Activated CD8-positive, alpha-beta T cell treated with anti-CD3 and anti-CD28 coated beads, Interleukin-2, amount 10 ng/mL, durations not matched to agents 7 days and 5 days (primary cell): ENCODE measurements at places on chromosomes 13 and 19. TPM values are rescaled to one million over a fixed set of nuclear protein-coding genes. Genes with fewer than 3 reads are reported as not detected.

GRCh38 chr13:110242615-110243014 is 64.3 kb downstream of the COL4A1 start:
- DNase-seq, result no peak
- no peak overlapping the region for H3K4me3 ChIP-seq

Gene SLC17A7
- 0.16 TPM for total RNA-seq

GRCh38 chr19:46471811-46472543 is 614 bp upstream of the PNMA8A start:
- peaks cover 40% of the 10 kb centered on the region for H3K27me3 ChIP-seq
- H3K4me3 ChIP-seq, result no peak overlapping the region
- no peak for DNase-seq
- no peaks in the 10 kb centered on the region for H3K4me1 ChIP-seq
- H3K27ac ChIP-seq, result no peak overlapping the region
- H3K36me3 ChIP-seq, result no peaks in the 10 kb centered on the region

GRCh38 chr13:38693168-38693567 is 6.3 kb downstream of the FREM2 start:
- H3K27me3 ChIP-seq, result peaks cover 2% of the 10 kb centered on the region
- no peak overlapping the region for H3K27ac ChIP-seq
- no peak overlapping the region for H3K4me3 ChIP-seq

Gene DENND1C
- 97.5 TPM for total RNA-seq

DNA sequence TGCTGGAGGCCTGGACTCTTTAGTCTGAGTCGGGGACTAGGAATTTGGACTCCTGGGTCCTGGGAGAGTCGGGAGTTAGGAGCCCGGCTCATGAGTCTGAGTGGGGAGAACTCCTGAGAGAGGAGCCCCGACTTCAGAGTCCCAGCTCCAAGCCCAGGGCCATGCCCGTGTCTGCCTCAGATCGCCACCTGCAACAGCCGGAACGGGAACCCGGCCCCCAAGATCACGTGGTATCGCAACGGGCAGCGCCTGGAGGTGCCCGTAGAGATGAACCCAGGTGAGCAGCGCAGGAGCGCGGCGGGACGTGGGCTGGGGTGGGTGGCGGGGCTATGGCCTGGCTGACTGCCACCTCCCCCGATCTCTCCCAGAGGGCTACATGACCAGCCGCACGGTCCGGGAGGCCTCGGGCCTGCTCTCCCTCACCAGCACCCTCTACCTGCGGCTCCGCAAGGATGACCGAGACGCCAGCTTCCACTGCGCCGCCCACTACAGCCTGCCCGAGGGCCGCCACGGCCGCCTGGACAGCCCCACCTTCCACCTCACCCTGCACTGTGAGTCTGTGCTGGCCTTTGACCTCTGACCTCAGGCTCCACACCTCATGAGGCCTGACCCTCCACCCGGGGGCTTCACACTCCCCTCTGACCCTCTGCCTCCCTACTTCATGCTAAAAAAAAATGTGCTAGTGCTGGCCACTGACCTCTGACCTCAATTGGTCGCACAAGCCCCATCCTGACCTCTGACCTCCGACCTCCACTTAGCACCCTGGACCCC is 4.4 kb downstream of the BCAM start:
- H3K27me3 ChIP-seq, result peaks cover 4% of the 10 kb centered on the region
- no peak overlapping the region for H3K27ac ChIP-seq
- peaks cover 1% of the 10 kb centered on the region for H3K4me1 ChIP-seq
- no peaks in the 10 kb centered on the region for H3K36me3 ChIP-seq
- no peak for DNase-seq

DNA sequence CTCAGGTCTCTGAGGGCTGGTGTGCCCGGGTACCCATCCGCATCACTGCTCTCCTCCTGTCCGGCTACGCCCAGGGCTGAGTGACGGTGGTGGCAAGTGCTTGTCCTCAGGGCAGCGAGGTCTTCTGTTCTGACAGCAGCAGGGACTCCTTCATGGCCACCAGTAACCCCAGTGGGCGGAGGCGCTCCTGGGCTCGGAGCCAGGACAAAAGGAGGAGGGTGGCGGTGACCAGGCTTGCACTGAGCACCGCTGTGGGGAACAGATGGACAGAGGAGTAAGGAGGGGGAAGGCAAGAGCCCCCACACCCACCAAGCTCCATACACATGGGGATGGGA is 5.8 kb downstream of the CD320 start:
- no peak for DNase-seq
- peaks cover 10% of the 10 kb centered on the region for H3K36me3 ChIP-seq
- no peak overlapping the region for H3K27ac ChIP-seq
- H3K4me1 ChIP-seq, result peaks cover 25% of the 10 kb centered on the region
- no peak overlapping the region for H3K4me3 ChIP-seq
- H3K27me3 ChIP-seq, result no peaks in the 10 kb centered on the region

- H3K4me1 ChIP-seq, result peaks cover 64% of the 10 kb centered on the region
- H3K27me3 ChIP-seq, result no peaks in the 10 kb centered on the region
- no peak for DNase-seq
- H3K4me3 ChIP-seq, result no peak overlapping the region
These were observed 39.4 kb downstream of the VAV1 start for GRCh38 chr19:6811906-6812305.

DNA sequence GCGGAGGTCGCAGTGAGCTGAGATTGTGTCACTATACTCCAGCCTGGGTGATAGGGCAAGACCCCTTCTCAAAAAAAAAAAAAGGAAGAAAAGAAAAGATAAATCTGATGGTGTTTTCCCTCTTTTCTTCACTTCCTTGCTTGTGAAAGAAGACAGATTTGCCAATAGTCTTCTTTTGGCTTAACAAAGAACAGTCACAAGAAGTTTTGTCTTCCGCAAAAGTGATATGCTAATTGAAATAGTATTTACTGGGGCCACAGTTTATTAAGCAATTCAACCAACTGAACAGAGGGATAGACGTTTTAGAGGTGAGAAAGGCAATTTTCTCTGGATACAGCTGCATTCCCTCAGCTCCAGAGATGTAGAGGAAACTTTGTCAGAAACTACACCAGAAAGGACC is 22.9 kb upstream of the PLAUR start:
- DNase-seq, result no peak
- no peak overlapping the region for H3K4me3 ChIP-seq
- no peak overlapping the region for H3K27ac ChIP-seq
- peaks cover 21% of the 10 kb centered on the region for H3K27me3 ChIP-seq
- peaks cover 2% of the 10 kb centered on the region for H3K36me3 ChIP-seq

GRCh38 chr13:67943116-67943515 is 713.0 kb upstream of the PCDH9 start:
- H3K27ac ChIP-seq, result no peak overlapping the region
- no peaks in the 10 kb centered on the region for H3K36me3 ChIP-seq
- no peaks in the 10 kb centered on the region for H3K27me3 ChIP-seq
- no peaks in the 10 kb centered on the region for H3K4me1 ChIP-seq
- H3K4me3 ChIP-seq, result no peak overlapping the region

GRCh38 chr13:43355774-43356173 is 332.4 kb downstream of the DNAJC15 start:
- peaks cover 7% of the 10 kb centered on the region for H3K4me1 ChIP-seq
- H3K27me3 ChIP-seq, result no peaks in the 10 kb centered on the region
- H3K27ac ChIP-seq, result no peak overlapping the region
- no peak for DNase-seq

DNA sequence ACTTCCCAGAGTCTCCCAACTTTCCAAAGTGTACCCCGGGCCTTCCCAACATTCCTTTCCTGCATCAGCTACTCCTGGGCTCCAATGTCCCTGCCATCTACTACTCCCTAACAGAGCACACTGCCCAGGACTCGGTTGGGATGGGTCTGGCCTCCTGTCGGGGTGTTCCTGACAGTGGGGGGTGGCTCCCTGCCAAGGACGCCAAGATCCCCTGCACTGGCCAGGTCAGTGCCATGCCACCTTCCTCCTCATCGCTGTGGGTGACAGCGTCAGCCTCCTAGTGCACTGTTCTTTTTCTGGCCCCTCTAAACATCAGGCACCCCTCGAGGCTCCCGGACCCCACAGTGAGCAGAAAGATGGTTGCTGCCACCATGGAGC is 13.8 kb downstream of the EPS15L1 start:
- H3K27ac ChIP-seq, result no peak overlapping the region
- DNase-seq, result no peak
- no peak overlapping the region for H3K4me3 ChIP-seq
- H3K4me1 ChIP-seq, result peaks cover 30% of the 10 kb centered on the region
- no peaks in the 10 kb centered on the region for H3K36me3 ChIP-seq

DNA sequence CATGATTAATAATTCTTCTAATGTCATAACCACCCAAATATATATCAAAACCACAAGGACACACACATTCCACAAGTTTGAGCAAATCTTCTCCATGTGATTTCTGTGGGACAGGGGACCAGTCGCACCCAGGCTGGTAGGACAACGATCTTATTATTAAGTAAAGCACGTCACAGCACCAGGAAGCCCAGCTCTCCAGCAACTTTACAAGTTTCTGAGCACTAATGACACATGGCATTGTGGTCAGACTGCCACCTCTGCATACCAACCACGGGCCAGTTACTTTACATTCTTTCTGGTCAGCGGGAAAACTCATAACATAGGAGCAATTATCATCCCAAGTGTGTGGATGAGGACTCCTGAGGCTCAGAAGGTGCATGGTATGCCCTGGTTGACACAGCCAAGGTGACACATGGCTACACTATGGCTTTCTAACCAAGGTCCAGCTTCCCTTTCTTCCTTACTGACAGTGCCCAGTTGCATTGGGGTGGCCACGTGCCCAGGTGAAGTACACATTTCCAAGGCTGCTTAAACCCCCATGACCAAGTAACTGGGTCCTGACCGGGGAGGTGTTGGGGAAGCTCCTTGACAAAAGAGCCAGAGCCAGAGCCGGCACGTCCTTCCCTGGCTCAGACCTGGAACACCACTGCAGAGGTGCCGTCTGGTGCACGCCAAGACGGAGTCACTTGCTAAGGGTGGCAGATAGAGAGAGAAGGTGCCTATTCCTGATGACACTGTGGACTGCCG is 27.4 kb downstream of the LATS2 start:
- no peaks in the 10 kb centered on the region for H3K36me3 ChIP-seq
- DNase-seq, result no peak
- H3K27ac ChIP-seq, result no peak overlapping the region
- H3K4me3 ChIP-seq, result no peak overlapping the region
- no peaks in the 10 kb centered on the region for H3K27me3 ChIP-seq

GRCh38 chr13:26995159-26995558 is 176.5 kb downstream of the USP12 start:
- no peak for DNase-seq
- H3K4me3 ChIP-seq, result no peak overlapping the region
- peaks cover 22% of the 10 kb centered on the region for H3K27me3 ChIP-seq
- H3K27ac ChIP-seq, result no peak overlapping the region
- H3K36me3 ChIP-seq, result no peaks in the 10 kb centered on the region

DNA sequence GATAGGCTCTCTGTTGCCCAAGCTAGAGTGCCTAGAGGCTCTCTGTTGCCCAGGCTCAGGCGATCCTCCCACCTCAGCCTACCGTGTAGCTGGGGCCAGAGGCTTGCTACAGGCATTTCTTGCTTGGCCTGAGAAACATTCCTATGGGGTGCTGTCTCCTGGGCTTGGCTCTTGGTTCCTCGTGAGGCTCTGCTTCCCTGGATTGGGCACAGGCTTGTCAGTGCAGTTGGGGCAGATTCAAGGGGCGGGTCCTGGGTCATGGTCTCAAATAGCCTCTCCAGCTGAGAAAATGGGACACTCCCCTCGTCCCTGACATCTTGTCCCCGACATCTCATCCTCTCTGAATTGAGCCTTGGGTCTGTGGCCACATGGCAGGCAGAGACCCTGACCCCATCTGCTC is 4.9 kb downstream of the TSSK6 start:
- no peak for DNase-seq
- no peak overlapping the region for H3K4me3 ChIP-seq
- H3K27ac ChIP-seq, result peak overlapping the region; percentile 52
- H3K36me3 ChIP-seq, result peaks cover 32% of the 10 kb centered on the region
- no peaks in the 10 kb centered on the region for H3K27me3 ChIP-seq

Gene C19orf38
- total RNA-seq, result 2.2 TPM

Gene CBY2
- total RNA-seq, result not detected

Gene SRRM5
- 0.73 TPM for total RNA-seq

DNA sequence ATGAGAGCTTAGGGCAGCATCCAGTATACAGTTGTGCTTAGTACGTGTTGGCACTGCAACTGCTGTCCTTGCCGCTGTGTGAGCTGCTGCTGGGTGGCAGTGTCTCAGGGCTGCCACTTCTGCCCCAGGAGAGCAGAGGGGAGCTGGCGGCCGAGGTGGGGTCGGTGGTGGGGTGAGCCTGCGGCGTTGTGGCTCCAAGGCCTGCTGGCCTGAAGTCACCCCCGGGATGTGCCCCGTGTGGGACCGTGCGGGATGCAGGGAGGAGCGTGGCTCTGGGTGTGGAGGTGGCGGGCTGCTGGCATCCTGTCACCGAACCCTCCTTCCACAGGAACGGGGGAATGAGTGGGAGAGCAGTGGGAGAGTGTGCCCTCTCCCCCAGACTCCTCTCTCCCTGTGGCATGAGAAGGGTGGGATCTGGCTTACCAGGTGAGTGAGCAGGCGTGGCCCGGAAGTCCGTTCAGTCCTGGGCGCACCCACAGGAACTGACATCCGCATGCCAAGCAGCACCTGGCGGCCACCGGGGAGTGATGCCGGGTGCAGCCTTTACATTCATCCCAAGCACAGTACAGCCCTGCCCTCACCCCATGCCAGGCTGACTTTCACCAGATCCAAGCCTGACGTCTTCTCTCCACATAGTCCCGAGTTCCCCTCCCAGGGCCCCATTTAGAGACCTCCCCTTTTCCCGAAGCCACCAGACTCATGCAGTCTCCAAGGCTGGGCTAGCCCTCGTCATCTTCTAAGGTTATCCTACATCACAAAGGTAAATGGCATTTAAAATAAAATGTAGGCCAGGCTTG is 26.6 kb downstream of the MCF2L start:
- no peak overlapping the region for H3K4me3 ChIP-seq
- no peak overlapping the region for H3K27ac ChIP-seq
- DNase-seq, result no peak
- H3K36me3 ChIP-seq, result no peaks in the 10 kb centered on the region
- no peaks in the 10 kb centered on the region for H3K27me3 ChIP-seq

DNA sequence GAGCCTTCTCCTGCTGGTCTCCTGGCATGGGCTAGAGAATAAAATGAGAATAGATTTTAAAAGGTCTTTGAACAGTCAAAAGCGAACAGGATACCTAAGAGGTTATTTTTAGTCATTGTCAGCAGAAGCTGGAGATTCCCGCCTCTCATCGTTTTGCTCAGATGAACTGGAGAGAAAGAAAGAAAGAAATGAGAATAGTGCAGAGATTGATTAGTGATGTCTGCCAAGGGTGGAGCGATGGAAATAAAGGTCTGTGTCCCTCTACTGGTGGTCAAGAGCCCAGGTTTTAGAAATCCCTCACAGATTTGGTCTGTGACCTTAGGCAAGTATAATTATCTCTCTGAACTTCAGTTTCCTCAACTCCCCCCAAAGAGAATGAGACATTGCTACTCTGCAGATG is 5.3 kb downstream of the NCAN start:
- no peaks in the 10 kb centered on the region for H3K36me3 ChIP-seq
- H3K27ac ChIP-seq, result no peak overlapping the region
- DNase-seq, result no peak
- H3K4me1 ChIP-seq, result no peaks in the 10 kb centered on the region
- H3K27me3 ChIP-seq, result peaks cover 24% of the 10 kb centered on the region

DNA sequence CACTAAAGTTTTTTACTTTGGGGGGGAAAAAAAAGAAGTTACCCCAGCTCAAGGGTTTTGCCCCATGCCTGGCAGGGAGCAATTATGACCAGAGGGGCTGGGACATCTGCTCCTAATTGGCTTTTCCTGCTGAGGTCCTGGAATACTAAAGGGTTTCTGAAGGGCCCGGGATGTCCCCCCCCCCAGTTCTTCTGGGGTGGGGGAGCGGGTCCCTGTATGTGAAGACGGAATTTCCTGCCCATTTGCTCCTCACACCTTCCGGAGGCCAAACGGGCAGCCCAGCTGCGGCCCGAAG is 1.1 kb upstream of the DLL3 start:
- peaks cover 4% of the 10 kb centered on the region for H3K36me3 ChIP-seq
- DNase-seq, result no peak
- H3K27ac ChIP-seq, result no peak overlapping the region

GRCh38 chr19:49678985-49679770 is 2.1 kb downstream of the PRMT1 start:
- peaks cover 38% of the 10 kb centered on the region for H3K4me1 ChIP-seq
- H3K36me3 ChIP-seq, result peaks cover 25% of the 10 kb centered on the region
